Stimulated activated CD8-positive, alpha-beta memory T cell treated with anti-CD3 and anti-CD28 coated beads, Interleukin-2, amount 100 ng/mL, for 48 hours (primary cell): ENCODE measurements at places on chromosomes 4 and X.

GRCh38 chr4:183252959-183253358 is 67.1 kb downstream of the CLDN22 start:
- no peak for DNase-seq

DNA sequence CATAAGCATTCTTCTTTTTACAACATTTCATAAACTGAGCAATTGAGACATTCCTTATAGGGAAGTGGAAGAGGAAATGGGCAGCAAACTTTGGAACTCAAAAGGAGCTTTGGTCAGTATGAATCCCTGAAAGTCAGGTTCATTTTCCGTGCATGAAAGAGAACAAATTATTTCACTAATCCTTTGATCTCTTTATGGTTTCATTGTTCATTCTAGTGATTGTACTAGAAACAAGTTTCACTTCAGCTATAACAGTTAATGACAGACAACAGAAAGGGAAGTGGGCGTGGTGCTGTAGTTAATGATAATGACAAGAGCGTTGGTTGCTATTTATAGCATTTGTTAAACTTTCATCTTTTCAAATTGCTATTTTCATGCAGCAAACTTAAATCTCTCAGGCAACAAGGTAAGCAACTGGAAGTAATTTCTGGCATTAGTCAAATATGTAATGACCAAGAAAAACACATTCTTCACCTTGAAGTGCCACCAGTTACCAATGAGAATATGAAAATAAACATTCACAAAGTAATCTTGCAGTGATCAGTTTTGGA is 98.4 kb downstream of the AREG start:
- no peak for DNase-seq

GRCh38 chr4:70712150-70712549 is 9.6 kb upstream of the RUFY3 start:
- no peak for DNase-seq

- no peak for DNase-seq
These were observed 63.2 kb downstream of the PHEX start for GRCh38 chrX:22095286-22095685.

DNA sequence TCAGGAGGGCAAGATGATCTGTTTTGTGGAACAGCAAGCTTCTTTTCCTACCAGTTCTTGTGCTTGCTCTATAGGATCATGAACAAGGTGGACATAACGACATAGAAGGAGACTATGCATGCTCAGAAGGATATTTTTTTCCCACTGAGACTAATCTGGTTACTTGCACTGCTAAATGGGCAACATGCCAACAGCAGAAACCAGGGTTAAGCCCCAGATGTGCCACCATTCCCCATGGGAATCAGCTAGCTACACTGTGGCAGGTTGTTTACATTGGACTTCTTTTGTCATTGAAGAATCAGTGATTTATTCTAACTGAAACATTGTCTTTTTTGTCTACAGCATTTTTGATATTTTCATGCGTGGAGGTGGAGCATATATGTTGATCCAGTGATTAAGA is 165.6 kb downstream of the C4orf33 start:
- DNase-seq, result no peak

- no peak for DNase-seq
These were observed 158.5 kb downstream of the NSUN7 start for GRCh38 chr4:40908297-40908696.

- DNase-seq, result no peak
These were observed 13.3 kb upstream of the MID1 start for GRCh38 chrX:10633722-10634121.

DNA sequence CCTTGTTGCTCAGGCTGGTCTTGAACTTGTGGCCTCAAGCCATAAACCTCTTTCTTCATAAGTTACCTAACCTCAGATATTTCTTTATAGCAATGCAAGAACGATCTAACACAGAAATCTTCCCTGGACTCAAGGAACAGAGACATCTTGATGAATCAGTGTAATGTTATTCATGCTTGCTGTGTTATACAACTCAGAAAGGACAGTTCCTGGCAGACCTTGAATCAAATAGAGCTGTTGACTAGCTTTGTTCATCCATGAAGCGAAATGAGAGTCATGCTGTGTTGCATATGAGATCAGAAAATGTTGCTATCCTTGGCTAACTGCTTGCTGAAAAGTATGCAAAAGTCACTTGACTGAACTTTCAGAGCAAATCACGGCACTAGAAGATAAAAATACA is 72.6 kb upstream of the ARHGAP24 start:
- DNase-seq, result no peak

- DNase-seq, result no peak
These were observed 11.3 kb upstream of the SETD7 start for GRCh38 chr4:139567159-139567870.

DNA sequence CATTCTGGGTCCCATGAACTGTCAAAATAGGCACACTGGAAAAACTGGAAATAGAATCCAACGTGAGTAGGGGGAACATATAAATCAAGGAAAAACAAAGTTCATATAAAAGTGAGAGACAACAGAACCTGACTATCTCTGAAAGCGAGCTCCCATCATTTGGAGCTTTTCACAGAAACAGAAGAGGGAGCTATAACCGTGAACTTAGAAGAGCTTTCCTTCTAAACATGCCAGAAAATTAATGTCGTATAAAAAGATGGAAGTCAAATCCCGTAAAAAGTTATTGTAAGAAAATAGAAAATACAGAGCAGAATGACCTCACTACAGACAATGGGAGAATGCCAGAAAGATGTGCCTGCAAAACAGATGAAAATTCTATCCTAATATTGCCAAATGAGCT is 23.9 kb upstream of the HSD17B10 start:
- DNase-seq, result no peak

DNA sequence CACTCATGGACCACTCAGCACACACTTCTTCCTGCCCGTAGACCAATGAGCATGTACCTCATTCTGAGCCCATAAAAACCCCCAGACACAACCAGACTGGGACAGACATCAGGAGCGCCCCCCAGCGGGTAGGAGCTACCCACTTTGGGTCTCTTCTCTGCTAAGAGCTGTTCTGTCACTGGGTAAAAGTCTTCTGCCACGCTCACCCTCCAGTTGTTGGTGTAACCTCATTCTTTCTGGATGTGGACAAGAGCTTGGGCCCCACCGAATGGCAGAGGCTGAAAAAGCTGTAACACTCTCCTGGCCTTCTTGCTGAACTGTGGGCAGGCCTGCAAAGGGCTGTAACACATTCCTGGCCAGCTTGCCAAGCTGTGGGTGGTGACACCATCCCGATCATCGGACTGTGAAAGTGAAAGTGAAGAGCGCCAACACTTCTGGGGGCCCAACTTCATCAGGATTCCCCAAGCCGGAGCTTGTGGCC is 137.6 kb downstream of the TECRL start:
- DNase-seq, result no peak

DNA sequence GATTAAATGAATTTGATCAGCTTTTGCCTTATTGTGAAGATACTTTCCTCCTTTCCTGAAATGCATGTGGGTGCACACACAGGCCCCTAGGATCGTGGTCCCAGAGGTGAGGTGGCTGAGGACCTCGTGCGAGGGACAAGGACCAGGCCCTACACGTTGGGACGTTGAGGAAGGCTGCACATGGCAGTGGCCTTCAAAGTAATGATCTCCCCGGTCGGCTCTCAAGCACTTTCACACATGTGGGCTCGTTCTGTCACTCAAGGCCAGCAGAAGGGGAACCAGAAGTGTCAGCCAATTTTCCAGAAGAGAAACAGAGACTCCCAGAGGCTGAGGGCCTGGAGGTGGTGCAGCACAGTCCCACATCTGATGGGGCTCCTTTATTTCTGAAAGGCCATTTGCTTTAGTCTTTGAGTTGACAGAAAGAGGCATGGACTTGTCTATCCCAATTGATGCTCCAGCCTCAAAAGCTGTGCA is 196.8 kb downstream of the AFAP1 start:
- no peak for DNase-seq

DNA sequence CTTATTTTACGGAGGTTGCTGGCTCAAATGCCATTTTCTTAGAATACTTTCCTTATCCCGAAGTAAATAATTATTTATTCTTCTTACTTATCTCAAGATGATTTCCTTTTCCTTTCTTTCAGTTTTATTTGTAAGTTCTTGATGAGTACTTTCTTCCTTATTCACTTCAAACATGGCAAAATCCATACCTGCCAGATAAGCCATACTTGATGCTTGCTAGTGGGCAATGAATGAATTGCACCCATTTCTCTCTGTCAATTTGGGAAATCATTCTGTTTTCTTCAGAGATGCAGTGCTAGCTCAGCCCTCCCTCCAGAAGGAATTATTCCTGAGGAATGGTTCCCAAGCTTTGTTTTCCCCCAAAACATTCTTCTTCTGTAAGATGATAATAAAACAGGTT is 598.3 kb downstream of the SPRY1 start:
- DNase-seq, result no peak
